ENCODE measurements at places on chromosomes 3 and 15.

- DNase-seq, result no peak
Observed at GRCh38 chr15:69484837-69485236, 32.2 kb downstream of the RPLP1 start.

GRCh38 chr15:69308949-69309348 is 10.2 kb downstream of the PAQR5 start:
- no peak for DNase-seq

- DNase-seq, result peak; percentile 96
Observed at GRCh38 chr15:51971375-51972133, at the start of gene LEO1. LEO1 (minus strand) TSS chr15:51971778; CDS start chr15:51971745, 33 bp downstream.

DNA sequence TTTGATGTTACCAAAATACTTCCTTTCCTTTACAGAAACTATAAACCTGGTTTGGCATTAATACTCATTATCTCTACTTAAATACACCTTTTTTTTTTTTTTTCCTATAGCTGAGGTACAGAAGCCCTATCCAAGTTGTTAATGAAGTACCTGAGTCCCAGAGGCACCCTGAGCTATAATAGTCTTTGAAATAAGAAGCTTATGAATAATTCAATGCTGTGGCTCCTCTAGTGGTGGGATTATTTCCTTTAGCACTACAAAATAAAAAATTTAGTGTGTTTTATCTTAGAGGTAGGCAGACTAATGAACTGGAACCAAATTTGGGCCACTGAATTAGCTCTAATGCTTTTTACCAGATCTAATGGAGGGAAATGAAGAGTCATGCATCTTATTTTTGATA is 611.9 kb downstream of the EDEM1 start:
- DNase-seq, result no peak

DNA sequence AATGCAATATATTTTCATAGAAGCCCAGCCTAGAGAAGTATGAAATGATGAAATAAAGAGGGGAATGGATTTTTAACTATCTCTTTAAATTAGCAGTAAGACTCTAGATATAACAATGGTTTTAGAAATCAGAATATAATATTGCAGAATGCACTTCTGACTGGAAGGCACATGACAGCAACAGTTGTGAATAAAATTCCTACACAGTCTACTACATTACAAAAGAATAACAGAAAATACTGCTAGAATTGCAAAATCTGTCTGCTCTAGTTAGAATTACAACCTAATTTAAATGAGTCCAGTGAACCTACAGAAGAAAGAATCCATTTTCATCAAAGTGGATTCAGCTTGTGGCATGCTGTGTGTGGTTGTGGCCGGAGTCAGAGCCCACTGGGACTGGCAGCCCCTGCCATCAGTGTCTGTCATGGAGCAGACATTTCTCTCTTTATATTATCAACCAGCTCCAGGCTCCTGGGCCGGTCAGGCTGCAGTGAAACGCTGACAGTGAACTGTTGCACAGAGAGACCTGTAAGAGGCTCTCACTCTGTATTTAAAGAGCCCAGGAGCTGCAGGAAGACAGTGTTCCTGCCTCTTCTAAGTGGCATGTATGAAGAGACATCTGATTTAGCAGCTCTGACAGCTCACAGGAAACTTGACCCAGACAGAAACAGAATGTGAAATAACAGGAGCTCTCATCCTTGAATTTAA is 1523.8 kb upstream of the CADM2 start:
- DNase-seq, result no peak

Data from KBM-7 (cell line).